Thyroid gland (tissue), 4 donors: ENCODE measurements at places on chromosomes 13 and 19. TPM values are rescaled to one million over a fixed set of nuclear protein-coding genes. Genes with fewer than 3 reads are reported as not detected.
A peak's percentile ranks its signal among the peaks of the same experiment; 100 is the strongest.

DNA sequence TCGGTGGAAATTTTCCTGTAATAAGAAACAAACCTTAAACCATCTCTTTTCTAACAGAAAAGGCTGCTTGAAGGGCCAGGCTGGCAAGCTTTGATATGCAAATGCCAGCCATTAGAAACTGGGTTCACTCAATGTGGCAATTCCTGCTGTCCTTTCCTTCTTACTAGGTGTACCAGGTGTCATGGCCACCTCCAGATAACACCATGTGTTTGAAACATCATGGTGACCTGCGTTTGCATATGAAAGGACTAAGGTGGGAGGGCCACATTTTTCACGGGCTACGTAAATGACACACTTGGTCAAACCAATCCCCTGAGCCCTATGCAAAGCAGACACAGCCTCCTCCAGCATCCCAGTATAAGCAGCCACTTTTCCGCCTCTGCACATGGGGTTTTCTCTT, 789.1 kb upstream of the SLITRK5 start:
- DNase-seq: no peak

DNA sequence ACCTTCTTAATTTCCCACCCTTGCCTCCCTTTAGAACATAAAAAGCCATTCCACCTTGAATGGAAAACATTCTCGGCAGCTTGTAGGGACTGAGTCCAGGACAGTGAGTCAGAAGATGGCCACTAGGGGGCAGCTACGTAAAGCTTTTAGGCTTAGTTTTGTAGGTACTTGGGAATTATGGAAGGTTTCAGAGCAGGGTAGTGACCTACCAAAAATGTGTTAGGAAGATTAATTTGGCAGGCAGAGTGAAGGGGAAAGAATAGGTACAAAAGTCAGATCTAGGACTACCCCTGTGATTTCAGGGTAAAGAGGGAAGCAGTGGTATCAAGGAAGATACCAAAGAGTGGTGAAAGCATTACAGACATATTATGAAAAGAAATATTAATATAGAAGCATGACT, 198.4 kb downstream of the NDFIP2 start:
- DNase-seq: peak; percentile 81

The SLC15A1 gene
- not detected for total RNA-seq

The EBI3 gene
- total RNA-seq: 4.5 TPM

DNA sequence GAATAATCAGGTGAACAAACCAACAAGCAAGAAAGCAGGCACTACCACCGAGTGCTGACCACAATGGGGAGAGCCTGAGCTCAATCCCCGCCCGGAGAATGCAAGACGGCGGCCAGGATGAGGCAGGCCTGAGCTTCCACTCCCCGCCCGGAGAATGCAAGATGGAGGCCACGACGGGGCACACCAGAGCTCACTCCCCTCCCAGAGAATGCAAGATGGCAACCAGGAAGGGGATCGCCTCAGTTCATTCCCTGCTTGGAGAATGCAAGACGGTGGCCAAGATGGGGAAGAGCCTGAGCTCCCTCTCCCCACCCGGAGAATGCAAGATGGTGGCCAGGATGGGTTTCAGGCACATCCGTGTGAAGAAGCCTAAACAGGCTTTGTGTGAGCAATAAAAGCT, 24.7 kb upstream of the MIER2 start:
- DNase-seq: no peak

DNA sequence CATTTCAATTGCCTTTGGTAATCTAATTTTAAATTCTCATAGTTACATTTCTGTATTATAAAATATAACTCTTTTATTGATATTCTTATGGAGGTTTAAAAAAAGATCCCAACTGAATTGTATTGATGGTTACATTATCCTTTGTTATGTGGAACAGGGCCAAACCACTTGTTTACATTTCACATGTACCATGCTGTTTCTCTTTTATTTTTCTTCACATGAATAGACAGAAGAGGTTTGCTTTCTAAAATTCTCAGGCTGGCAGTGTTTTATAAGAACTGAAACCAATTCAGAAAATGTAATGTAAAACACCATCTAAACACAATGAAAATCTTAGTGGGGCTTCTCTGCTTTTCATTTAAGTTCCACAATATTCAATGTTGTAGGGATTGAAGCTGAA, 122.5 kb downstream of the GPC5 start:
- no peak for DNase-seq

GRCh38 chr13:43077461-43077860, 54.1 kb downstream of the DNAJC15 start:
- DNase-seq: no peak

- peak; percentile 18 for DNase-seq
Measured at GRCh38 chr13:36801035-36801434, 18.0 kb upstream of the RFXAP start.

DNA sequence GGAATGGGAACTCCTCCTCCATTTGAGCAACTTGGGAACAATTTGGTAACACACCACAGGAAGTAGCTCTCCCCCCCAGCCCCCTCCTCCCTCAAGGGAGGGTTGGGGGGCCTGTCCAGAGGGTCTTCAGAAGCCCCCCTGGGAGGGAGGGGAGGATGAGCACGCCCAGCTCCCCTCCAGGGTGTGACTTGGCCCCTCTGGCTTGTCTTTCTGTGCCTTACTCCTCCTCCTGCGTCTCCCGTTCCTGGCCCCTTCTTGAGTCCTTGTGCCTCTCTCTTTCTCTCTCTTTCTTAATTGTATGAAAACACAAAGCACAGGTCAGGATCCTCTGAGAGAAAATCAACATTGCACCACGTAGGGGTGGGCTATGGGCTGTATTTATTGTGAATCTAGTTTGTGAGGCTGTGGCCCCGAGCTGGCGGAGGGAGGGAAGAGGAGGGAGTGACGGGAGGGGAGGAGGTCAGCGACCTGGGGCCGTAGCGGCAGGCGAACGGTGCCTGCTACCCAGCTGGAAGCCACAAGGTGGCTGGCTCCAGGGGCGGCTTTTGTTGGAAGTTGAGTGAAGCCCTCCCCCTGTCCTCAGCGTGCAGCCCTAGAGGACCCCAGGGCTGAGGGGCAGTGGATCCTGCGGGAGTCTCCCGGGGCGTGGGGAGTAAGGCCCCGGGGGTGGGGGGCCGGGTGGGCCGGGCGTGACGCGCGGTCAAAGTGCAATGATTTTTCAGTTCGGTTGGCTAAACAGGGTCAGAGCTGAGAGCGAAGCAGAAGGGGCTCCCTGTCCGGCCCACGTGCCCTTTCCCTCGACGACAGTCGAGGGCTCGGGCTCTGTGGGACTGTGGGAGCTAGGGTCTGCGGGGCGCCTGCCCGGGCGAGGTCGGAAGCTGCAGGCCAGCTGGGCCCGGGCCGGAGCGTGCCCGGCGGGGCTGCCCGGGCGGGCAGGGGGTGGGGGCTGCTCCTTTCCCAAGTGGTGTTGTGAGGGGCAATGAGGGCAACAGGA, 6.4 kb downstream of the LYL1 start:
- no peak for DNase-seq

GRCh38 chr13:43180837-43181236, 157.5 kb downstream of the DNAJC15 start:
- DNase-seq: no peak

The VSTM2B gene
- total RNA-seq: not detected

DNA sequence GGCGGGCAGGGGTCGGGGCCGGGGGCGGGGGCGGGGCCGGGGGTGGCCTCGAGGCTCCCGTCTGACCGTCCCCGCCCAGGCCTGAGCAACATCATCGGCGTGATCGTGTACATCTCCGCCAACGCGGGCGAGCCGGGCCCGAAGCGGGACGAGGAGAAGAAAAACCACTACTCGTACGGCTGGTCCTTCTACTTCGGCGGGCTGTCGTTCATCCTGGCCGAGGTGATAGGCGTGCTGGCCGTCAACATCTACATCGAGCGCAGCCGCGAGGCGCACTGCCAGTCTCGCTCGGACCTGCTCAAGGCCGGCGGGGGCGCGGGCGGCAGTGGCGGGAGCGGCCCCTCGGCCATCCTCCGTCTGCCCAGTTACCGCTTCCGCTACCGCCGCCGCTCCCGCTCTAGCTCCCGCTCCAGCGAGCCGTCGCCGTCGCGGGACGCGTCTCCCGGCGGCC, 9.4 kb upstream of the CACNG6 start:
- no peak for DNase-seq

The OR10H3 gene
- total RNA-seq: not detected

DNA sequence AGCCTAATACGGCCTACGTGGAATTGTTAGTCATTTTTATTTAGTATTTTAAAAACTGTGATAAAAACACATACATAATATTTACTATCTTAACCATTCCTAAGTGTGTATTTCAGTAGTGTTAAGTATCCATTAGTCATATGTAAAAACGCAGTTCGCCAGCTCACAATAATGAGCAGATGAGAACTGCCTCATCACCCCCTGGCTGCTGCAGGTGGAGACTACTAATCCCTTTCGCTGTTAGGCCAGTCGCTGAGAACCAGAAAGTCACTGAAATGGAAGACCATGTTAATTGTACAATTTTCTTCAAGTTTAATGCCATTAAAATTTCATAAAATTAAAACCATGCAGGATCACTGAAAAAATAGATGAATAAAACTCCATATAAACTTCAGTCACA, 1.6 kb downstream of the ESD start:
- no peak for DNase-seq

DNA sequence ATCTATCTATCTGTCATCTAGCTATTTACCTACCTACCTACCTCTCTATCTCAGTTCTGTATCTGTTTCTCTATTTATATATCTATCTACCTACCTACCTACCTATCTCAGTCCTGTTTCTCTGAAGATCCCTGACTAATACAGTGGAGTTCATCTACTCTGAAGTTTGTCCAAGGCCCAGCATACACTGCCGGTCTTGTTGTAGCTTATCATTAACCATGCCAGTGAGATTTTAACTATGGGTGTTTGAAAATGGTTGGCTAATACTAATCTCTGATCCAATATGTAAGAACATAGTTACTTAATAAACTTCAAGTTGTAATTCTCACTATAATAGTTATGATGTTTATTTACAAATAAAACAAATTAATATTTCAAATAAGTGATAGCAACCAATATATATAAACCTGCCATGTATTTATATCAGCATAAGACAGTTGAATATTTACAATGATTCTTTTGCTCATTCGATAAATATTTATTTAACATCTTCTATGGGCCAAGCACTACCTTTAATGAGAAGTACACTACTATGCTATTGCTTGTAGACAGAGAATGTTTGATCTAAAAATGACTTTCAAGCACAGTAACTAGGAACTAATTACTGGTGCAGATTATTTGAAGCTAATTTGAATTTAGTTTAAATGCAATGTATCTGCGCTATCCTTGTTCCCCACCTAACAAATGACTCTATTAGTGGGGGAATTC, 242.1 kb downstream of the KLF5 start:
- DNase-seq: no peak

The ADAMTSL5 gene
- total RNA-seq: 5.1 TPM

DNA sequence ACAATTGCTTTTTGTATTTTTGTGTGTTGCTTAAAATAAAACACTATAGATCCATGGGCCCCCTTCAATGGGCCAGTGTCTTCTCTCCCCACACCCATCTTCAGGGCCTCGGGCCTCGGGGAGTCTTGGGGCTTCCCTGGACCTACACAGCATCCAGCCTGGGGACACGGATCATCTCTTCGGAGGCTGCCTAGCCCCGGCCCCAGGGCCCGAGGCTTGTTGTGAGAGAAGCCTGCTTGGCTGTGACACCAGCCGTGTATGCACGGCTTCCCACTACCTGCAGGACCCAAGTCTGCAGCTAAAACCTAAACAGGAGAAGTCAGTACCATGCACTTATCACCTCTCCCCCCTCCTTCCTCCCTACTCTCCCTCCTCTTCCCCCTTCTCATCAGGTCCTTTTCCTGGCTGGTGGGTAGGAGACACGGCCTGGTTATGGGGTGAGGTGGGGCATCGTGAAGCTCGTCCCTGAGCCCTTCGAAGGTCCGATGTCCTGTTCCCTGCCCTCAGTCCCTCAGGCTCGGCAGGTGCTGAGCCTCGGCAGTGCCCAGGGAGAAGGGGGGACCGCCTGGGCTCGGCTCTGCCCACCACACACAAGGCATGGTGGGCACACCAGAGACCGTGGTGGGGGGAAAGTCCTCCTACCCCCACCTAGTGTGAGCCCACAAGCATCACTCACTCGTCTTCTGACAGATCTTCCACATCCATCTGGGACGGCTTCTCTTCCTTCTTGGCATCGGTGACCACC, 9.5 kb downstream of the C13orf46 start:
- DNase-seq: no peak

DNA sequence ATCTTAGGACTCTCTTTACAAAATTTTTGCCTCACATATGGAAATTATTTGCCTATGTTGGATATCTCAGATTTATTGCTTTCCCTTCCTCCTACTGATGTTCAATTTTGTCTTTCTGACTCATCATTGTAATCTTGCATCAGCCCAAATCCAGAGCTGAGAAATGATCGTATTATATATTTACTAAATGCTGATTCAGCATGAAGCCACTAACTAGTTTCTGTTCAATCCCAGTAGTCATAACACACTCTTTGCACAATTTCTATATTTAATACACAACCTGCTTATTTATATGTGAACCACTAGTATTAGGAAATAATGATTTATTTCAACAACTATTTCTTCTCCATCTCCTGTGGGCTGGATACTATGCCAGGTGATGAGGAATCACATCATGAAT, 161.1 kb upstream of the PCDH17 start:
- DNase-seq: no peak

The ZNF112 gene
- total RNA-seq: 14.2 TPM

DNA sequence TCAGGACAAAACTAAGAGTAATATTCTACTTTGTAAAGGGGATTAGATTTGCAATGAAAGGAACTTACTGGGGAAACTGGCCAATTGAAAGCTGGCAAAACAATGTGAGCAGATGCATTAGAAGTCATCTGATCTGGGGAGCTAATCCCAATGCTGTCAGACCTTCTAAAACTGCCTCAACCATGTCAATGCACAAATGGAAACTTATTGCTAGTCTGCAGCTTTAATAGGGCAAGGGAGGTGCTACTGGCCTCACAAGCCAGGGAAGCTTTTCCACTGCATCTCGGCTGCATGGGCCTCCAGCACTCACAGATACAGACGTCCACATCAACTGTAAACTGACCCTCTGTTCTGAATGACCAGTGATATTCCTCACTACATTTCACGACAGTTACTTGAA, 154.2 kb downstream of the LHFPL6 start:
- DNase-seq: no peak

GRCh38 chr19:12828494-12828893, 5.9 kb downstream of the RTBDN start:
- no peak for DNase-seq

DNA sequence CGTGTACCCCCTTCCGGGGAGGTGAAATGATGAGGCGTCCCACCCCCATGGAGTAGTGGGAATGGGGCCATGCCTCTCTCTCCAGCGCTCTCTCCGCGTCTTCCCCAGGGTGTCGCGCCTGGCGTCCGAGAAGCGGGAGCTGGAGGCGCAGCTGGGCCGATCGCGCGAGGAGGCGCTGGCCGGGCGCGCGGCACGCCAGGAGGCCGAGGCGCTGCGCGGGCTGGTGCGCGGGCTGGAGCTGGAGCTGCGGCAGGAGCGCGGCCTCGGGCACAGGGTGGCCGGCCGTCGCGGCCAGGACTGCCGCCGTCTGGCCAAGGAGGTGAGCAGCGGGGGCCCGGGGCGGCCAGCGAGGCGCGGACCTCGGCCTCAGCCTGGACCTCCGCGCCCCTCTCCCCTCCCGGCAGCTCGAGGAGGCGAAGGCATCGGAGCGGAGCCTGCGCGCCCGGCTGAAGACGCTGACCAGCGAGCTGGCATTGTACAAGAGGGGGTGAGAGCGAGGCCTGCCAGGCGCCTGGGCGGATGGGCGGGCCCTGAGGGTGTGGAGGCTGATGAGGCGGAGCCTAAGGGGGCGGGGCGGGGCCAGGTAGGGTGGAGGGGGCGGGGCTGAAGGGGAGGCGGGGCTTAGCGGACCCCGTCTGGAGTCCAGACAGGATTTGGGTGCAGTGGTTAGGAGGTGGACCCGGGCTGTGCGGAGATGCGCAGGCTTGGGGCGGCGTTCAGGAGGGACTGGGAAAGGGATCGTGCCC, 7.7 kb downstream of the PGLYRP1 start:
- peak; percentile 91 for DNase-seq

The MAMSTR gene
- not detected for total RNA-seq

The POMP gene
- total RNA-seq: 49.0 TPM

The TUBA3C gene
- not detected for total RNA-seq
